Type B pancreatic cell (in vitro differentiated cells): ENCODE measurements at places on chromosomes 7 and 10. TPM values are rescaled to one million over a fixed set of nuclear protein-coding genes. Genes with fewer than 3 reads are reported as not detected.

DNA sequence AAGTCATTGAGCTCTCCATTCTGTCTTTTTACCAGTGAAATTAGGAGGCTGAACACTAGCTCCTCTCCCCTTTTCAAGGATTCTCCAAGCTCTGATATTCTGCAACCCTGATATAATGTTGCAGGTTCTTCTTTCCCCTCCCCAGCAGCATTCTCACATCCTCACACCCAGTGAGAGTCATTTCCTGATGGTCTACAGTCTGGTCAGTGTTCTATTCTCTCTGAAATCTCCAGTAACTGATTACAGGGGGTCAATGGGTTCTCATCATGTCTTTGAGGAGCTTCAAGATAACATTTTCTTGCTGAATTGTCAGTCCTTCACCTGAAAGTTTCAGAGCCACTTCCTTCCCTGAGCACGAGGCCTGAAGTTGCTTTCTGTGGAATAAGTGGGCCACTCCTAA, 299.4 kb downstream of the PTEN start:
- no peaks in the 10 kb centered on the region for H3K27me3 ChIP-seq
- no peak for DNase-seq
- H3K4me1 ChIP-seq, result peaks cover 24% of the 10 kb centered on the region
- H3K4me3 ChIP-seq, result no peak overlapping the region

CBLL1 gene
- 25.0 and 28.3 TPM in 2 replicates for total RNA-seq

DNA sequence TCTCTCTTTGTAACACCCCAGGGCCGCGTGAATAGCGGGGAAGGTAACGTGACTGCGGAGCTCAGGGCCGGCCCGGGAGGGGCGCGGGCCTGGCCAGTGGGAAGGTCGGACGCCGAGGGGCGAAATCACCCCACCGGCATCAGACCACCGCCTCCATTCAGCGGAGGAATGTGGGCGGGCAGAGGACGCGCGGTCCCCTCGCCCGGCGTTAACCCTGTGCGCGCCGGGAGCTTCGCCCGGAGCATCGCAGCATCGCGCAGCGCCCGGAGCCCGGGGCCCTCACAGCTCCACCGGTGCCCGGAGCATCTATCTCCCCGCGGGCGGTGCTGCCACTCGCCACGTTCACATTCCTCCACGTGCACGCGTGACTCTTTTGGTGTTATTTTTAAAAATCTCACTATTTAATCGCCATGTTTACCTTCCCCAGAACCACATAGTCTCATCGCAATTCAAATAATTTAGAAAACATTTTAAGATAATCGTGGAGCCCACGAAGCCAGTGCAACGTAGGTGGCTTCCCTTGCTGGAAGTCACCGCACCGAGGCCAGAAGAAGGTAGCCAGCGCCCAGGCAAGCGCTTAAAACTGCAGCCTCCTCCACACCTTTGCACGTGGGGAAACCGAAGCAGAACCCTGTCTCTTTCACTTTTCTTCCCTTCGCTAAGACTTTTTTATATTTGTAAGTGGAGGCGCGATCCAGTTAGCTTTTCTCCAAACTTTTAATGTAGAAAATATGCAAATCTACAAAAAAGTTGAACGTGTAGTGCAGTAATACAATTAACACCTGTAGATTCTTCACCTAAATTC, 21.8 kb downstream of the FGFBP3 start:
- peak; percentile 87 for DNase-seq
- H3K4me1 ChIP-seq, result peaks cover 41% of the 10 kb centered on the region
- H3K36me3 ChIP-seq, result no peaks in the 10 kb centered on the region

DNA sequence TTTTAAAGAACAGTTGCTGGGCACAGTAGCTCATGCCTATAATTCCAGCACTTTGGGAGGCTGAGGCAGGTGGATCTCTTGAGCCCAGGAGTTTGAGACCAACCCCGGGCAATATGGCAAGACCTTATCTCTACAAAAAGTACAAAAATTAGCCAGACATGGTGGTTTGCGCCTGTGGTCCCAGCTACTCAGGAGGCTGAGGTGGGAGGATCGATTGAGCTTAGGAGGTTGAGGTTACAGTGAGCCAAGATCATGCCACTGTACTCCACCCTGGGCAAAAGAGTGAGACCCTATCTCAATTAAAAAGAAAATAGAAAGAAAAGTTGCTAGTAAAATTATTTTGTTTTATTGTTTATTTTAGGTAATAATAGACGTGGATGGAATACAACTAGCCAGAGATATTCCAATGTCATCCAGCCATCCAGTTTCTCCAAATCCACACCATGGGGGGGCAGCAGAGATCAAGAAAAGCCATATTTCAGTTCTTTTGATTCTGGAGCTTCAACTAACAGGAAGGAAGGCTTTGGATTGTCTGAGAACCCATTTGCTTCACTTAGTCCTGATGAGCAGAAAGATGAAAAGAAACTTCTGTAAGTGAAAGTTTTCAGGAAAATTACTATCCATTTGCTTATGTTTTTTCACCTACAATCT, 3.0 kb downstream of the NUP42 start:
- no peak overlapping the region for H3K27ac ChIP-seq
- no peak overlapping the region for H3K4me3 ChIP-seq
- H3K36me3 ChIP-seq, result peaks cover 16% of the 10 kb centered on the region
- peaks cover 16% of the 10 kb centered on the region for H3K4me1 ChIP-seq
- DNase-seq, result no peak

DNA sequence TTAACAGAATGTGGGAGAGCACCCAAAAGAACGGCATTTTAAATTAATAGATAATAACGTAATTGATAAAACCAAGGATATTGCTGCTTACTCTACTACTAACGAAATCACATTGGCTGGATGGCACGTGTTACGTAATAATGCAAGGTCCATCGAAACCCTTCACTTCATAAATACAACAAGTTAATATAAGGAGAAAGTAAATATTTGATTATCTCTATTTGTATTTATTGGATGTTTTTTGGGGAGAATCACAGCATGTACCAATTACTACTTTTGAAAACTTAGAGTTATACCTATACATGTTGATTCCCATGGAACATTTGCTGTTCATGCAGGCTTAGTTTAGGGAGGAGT, 1.6 kb downstream of the PRKG1 start:
- no peaks in the 10 kb centered on the region for H3K36me3 ChIP-seq
- H3K4me3 ChIP-seq, result peak overlapping the region; percentile 99
- peaks cover 26% of the 10 kb centered on the region for H3K4me1 ChIP-seq
- no peak for DNase-seq

DNA sequence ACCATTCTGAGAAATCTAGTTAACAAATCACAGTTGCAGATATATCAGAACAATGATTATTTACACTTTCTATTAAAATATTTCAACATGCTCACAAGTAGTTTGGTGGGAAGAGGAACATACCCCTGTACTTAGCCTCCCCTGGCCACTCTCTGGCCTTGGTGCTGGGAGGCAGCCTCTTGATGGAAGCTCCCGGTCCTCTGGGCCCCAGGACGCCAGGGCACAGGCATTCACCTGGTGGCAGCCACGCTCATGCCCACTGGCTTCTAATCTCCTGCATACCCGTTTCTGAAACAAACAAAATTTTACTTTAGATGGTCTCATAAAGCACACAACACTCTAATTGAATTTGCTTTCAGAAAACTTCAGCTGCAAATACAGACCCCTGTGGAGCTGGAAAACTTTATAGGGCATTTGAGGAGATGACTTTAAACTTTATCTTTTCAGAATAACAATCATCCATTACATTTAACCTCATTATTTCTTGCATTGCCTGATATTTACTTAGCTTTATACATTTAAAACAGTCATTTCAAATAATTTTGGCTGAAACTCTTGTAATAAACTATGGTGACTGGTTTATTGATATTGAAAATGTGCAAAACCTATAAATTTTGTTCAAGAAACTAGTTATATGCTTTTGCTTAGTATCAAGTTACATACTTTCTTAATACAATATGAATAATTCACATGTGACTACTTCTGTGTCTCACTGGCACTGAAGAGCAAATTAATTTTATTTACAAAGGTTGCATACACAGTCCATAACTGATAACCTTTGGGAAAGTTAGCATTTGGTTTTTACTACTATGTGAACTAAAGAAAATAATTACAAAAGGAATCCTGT, 30.8 kb downstream of the C10orf143 start:
- no peaks in the 10 kb centered on the region for H3K27me3 ChIP-seq
- no peaks in the 10 kb centered on the region for H3K4me1 ChIP-seq
- no peak overlapping the region for H3K4me3 ChIP-seq
- H3K36me3 ChIP-seq, result no peaks in the 10 kb centered on the region

DNA sequence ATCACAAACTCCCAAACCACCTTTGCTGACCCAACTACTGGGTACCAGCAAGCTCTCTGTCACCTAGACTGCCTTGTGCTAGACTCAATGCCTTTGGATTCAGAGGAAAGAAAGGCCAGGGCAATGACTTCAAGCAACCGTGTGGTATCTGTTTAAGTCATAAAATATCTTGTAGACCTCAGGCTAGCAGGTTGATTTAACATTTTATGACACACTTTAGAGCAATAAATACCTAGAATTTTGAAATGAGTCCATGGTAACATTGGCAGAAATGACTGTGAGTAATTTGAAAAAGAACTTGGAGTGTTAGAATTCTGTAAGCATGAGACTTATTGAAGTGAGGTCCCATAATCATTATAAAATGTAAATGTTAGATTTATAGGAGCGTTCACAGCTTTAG, 87.2 kb downstream of the TWIST1 start:
- H3K4me1 ChIP-seq, result no peaks in the 10 kb centered on the region
- H3K27me3 ChIP-seq, result no peaks in the 10 kb centered on the region
- H3K36me3 ChIP-seq, result peaks cover 10% of the 10 kb centered on the region
- no peak overlapping the region for H3K4me3 ChIP-seq
- no peak overlapping the region for H3K27ac ChIP-seq

THSD7A gene
- total RNA-seq, result 3.8 and 14.3 TPM in 2 replicates

SPDYE6 gene
- not detected in 2 replicates for total RNA-seq

- H3K36me3 ChIP-seq, result no peaks in the 10 kb centered on the region
- no peak for DNase-seq
- H3K27me3 ChIP-seq, result peaks cover 20% of the 10 kb centered on the region
- H3K4me3 ChIP-seq, result no peak overlapping the region
Measured at GRCh38 chr7:155322530-155322929, 24.9 kb downstream of the INSIG1 start.

ANKRD1 gene
- total RNA-seq, result 2.1 and 3.3 TPM in 2 replicates

GRCh38 chr10:102721954-102722353, 7.5 kb downstream of the SFXN2 start:
- peak overlapping the region; percentile 30 for H3K4me3 ChIP-seq
- DNase-seq, result no peak
- H3K27ac ChIP-seq, result peak overlapping the region; percentile 78
- H3K27me3 ChIP-seq, result no peaks in the 10 kb centered on the region
- peaks cover 34% of the 10 kb centered on the region for H3K4me1 ChIP-seq

DNA sequence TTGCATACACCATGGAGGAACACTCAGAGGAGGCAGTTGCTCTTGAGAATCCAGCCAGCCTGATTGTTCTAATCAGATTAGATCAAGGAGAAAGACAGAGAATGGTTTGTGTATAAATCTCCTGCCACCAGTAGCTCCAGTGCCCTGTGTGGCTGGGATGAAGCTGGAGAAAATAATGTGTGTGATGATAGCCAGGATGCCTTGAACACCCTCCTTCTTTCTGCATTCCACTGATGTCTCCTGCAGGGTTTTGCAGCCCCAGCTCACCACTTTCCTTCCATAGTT, 614.7 kb upstream of the FOXK1 start:
- DNase-seq, result no peak
- H3K27ac ChIP-seq, result no peak overlapping the region
- H3K4me3 ChIP-seq, result no peak overlapping the region

DNA sequence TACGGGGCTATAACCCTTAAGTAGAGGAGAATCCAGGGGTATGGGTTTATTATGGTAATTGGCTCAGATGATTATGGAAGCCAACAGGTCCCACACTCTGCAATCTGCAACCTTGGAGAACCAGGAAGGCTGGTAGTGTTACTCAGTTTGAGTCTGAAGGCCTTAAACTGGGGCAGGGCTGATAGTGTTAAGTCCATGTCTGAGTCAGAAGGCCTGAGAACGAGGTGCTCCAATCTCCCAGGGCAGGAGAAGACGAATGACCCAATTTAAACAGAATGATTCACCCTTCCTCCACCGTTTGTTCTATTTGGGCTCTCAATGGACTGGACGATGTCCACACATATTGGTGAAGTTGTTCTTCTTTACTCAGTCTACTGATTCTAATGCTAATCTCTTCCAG, 244.5 kb upstream of the PTER start:
- H3K36me3 ChIP-seq, result no peaks in the 10 kb centered on the region
- H3K4me3 ChIP-seq, result no peak overlapping the region
- DNase-seq, result no peak
- H3K4me1 ChIP-seq, result no peaks in the 10 kb centered on the region

GRCh38 chr7:43664681-43665080, 64.6 kb downstream of the COA1 start:
- peaks cover 38% of the 10 kb centered on the region for H3K36me3 ChIP-seq
- no peak overlapping the region for H3K4me3 ChIP-seq
- H3K27ac ChIP-seq, result no peak overlapping the region
- DNase-seq, result no peak
- peaks cover 5% of the 10 kb centered on the region for H3K4me1 ChIP-seq

BTBD16 gene
- 0.29 and 0.46 TPM in 2 replicates for total RNA-seq

DNA sequence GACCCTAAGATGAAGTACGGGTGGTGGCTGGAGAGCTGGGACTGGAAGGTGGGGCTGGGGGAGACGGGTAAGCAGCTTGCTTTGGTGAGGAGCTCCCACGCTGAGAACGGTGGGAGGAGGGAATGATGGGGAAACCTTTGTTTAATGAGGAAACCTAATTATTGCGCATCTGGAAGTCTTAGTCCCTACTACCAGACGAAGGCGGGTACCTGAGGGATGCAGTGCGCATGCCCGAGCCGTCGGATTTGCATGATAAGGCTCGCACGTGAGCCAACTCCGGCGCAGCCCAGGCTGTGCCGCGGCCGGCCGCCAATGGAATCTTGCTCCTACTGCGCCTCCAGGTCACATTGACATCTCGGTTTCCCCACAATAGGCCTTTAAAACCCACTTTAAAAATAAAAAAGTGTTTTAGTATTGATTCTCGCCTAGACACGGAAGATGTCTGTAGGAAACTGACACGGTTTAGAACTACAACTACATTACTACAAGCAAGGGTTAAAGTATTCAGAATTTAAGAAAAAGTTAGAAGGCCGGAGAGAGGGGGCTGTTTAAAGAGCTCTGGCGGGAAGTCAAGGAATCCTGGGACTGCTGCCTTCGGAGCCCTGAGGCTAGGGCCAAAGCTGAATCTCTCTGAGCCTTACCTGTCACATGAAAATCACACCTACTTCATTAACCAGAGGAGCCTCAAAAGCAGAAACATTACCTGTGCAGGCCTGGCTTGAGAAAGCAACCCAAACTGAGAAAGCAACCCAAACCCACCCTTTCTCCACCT, 12.1 kb upstream of the DLX6 start:
- no peak overlapping the region for H3K27ac ChIP-seq
- H3K27me3 ChIP-seq, result peaks cover 96% of the 10 kb centered on the region
- peaks cover 13% of the 10 kb centered on the region for H3K36me3 ChIP-seq
- H3K4me3 ChIP-seq, result peak overlapping the region; percentile 63

DNA sequence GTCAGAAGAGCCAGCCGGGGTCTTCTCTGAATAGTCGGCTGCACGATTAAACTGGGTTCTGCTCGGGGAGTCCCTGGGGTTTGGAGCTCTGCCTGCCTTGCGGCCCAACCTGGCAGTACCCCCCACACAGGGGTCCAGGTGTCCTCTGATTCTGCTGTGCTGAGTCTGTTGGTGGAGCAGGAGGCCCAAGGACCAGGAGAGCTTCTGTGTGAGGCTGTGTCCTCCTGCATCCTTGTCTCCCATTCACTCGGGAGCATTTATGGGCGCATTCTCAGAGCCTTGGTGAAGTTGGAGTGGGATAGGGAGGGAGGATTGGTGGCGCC, 14.2 kb downstream of the INPP5A start:
- H3K36me3 ChIP-seq, result no peaks in the 10 kb centered on the region
- no peak for DNase-seq
- H3K27ac ChIP-seq, result no peak overlapping the region

GRCh38 chr7:157554393-157555238, 217.8 kb downstream of the DNAJB6 start:
- H3K27ac ChIP-seq, result no peak overlapping the region
- H3K36me3 ChIP-seq, result no peaks in the 10 kb centered on the region
- H3K4me3 ChIP-seq, result no peak overlapping the region

PSD gene
- total RNA-seq, result 7.8 and 9.3 TPM in 2 replicates

XRCC2 gene
- total RNA-seq, result 5.5 and 16.3 TPM in 2 replicates
